CD4-positive, alpha-beta T cell treated with Interleukin-21 for 1 hour (primary cell): ENCODE measurements at places on chromosomes 13 and 19.

GRCh38 chr19:35265900-35266519 is 2.8 kb upstream of the USF2 start:
- no peak for DNase-seq

- DNase-seq: no peak
Measured at GRCh38 chr13:33544308-33544707, 258.8 kb upstream of the STARD13 start.

DNA sequence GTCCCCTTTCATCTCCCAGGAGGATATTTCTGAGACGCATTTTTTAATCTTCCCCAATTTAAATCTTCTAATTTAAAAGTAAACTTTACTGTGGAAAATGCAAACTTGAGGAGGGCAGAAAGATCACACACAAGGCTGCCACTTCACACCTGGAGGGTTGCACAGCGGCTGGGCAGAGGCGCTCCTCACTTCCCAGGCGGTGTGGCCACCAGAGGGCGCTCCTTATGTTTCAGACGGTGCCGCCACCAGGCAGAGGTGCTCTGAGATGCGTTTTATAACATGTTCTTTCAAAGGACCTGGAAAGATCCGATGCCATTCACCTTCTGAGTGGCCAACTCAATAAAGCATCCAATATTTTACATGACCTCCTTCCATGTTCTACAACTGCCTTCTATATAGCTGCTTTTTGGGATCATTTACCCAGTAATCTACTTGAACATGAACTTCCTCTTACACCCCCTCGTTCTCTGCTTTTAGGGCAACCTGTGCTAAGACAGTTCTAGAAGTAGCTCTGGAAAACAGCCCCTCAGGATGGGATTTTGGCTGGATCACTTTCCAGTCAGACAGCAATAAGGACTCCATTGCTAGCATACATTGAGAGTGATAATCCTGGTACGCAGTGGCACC is 14.8 kb upstream of the MTUS2 start:
- peak; percentile 13 for DNase-seq

GRCh38 chr19:33641956-33642498 is 20.3 kb downstream of the CHST8 start:
- no peak for DNase-seq

GRCh38 chr13:110305544-110305943 is 1.4 kb downstream of the COL4A1 start:
- DNase-seq: no peak

- peak; percentile 85 for DNase-seq
Measured at GRCh38 chr19:3062165-3063105, at the start of gene TLE5. TLE5 (minus strand) TSS chr19:3062495; CDS start chr19:3062200, 295 bp downstream.

DNA sequence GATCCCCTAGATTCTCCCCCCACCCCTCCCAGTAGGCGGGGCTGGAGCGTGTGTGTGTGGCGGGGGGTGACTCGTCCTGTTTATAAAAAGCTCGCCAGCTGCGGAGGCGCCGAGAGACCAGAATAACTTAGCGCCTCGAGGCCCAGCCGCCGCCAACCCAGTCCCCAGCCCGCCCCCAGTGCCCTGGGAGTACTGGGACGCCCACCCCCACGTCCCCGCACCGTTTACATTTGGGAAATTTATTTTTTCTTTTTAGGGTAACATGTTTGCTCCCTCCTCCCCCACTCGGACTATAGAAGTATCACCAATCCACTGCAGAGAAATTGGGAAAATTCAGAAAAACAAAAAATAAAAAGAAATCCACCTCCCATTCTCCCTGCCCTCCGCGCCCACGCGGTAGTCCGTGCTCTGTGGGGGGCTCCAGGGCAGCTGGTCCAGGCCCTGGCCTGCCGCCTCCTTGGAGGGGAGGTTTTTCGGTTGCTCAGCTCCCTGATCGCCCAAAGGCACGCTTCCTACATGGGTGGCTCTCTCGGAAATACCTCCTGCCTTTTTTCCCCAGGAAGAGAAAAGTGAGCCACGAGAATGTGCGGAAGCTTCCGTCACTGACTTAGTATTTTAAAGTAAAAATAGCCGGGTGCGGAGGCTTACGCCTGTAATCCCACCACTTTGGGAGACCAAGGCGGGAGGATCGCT is 1.5 kb upstream of the RAB3A start:
- peak; percentile 60 for DNase-seq

DNA sequence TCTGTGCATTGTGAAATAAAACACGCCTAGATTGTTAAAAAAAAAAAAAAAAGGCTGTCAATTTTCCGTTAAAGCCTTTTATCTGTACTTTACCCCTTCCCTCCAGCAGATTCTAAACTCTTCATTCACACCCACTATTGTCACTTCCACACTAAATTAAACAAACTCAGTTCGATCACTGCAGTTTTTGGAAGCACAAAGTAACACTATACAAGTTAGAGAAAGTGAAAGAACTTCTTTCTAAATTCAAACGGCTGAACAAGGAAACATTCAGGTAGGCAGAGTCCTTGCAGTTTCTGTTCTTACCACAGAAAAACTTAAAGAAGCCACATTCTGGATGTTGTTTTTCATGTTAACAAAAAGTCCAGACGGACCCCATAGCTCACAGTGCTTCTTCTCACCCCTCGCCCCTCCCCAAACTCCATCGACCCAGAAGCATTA is 27.5 kb upstream of the UBE2L5 start:
- peak; percentile 56 for DNase-seq

DNA sequence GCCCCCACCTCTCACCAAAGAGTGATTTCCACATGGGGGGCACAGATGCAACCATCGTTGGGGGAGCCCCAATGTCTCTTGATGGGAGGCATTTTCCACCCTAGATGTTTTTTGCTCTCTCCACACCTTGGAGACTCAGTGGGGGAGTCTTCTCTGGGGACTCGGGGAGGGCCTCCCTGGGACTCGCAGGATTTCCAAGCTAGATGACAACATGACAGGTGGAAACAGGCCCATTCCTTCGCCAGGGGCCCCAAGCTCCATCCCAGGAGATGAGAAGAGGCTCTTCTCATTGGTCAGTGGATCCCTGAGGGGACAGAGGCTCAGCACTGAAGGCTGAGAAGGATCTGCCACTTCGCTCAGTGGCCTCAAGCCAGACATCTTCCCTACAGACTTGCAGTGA is 12.7 kb upstream of the KIR2DL4 start:
- no peak for DNase-seq

DNA sequence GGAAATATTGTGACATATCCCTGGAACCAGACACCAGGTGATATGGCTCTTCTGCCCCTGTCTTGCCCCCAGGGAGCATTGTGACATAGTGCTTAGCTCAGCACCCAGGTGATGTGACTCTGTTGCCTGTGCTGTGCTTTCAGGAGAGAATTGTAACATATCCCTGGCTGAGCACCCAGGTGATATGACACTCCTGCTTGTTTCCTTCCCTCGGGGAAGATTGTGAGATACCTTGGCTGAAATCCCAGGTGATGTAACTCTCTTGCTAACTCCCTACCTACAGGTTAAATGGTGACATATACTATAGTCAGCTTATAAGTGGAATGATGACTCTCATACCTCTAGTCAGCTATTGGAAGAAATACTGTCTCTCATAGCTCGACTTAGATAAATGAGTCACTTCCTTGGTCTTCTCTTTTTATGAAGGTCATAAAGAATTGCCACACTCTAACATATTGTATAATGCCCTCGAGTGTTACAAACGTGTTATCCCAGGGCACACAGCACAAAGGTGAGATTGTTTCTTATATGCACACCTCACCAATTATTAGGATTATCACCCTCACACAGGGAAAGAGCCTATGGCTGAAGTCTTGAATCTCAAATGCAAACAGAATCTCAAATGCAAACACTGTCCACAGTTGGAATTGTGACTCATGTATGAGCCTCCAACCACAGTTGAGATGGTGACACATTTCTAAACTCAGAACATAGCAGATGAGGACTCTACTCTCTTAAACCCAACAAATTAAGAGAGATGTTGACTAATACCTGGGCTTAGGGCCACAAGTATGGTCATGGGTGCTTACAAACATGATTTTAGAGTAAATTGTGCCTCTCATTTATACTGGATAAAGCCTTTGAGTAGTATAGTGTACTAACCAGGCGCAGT is 32.7 kb upstream of the ZNF254 start:
- DNase-seq: no peak

GRCh38 chr13:35448465-35448864 is 28.0 kb downstream of the MAB21L1 start:
- DNase-seq: no peak

DNA sequence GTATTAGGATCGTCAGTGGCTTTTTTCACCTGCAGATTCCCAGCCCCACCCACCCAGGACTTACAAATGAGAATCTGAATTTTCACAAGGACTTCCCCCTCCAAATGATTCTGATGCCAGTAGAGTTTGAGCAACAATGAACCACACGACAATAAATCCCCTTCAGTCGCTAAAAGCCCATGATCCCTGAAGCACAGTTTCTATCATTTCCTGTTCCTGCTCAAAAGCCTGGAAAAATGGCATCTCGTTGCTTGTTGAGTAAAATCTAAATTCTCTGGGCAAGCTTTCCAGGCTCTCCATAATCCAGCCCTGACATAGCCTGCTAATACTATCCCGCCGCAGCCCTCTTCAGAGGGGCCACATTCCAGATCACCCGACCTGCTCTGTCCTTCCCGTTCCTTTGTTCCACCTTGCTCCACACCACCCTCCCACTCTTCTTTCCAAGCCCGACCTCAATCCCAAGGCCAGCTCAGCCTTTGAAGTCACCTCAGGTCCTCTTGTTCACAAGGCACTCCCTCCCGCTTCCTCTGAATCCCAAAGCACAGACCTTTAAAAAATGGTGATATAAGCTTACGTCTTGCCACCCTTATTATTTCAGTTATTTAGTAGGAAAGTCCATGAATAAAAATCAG is 67.9 kb downstream of the NUFIP1 start:
- DNase-seq: no peak

DNA sequence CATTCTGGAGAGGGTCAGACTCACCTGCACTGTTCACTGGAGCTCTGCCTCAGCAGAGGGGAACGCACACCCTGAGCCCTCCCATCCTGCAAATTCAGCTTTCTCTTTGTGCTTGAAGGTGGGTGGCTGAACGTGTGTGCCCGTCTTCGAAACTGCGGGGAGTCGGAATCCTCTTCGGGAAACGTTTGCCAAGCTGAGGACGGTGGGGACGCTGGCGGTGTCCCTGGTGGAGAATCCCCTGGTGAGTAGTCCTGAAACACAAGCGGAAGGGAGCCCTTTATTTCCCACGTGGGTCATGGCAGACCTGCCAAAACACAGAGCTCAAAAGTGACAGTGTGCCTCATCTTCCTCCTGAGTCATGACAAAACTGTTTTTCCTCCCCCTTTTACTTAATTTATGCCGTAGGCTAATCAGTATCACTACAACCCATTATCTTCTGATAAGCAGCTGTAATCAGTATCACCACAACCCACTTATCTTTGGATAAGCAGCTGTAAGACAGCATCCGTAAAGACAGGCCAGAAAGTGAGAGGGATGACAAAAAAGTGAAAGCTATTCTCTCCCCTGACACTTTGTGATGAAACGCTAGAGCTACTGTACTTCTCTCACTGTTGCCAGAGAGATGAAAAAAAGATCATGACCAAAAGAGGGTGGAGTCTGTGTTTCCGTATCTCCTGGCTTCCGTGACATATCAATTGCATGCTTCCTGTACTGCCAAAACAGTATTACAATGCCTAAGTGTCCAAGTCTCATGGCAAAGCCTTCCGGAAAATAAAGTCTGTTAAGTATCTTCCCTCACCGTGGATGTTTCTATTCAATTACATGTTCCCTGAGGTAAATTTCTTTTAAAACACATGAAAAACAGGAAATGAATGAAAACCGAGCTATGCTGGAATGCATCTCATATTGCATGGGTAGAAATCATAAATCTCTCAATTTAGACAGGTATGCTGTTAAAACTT is 155.5 kb downstream of the TBC1D4 start:
- peak; percentile 84 for DNase-seq

GRCh38 chr13:42967660-42968059 is 24.4 kb downstream of the EPSTI1 start:
- no peak for DNase-seq

DNA sequence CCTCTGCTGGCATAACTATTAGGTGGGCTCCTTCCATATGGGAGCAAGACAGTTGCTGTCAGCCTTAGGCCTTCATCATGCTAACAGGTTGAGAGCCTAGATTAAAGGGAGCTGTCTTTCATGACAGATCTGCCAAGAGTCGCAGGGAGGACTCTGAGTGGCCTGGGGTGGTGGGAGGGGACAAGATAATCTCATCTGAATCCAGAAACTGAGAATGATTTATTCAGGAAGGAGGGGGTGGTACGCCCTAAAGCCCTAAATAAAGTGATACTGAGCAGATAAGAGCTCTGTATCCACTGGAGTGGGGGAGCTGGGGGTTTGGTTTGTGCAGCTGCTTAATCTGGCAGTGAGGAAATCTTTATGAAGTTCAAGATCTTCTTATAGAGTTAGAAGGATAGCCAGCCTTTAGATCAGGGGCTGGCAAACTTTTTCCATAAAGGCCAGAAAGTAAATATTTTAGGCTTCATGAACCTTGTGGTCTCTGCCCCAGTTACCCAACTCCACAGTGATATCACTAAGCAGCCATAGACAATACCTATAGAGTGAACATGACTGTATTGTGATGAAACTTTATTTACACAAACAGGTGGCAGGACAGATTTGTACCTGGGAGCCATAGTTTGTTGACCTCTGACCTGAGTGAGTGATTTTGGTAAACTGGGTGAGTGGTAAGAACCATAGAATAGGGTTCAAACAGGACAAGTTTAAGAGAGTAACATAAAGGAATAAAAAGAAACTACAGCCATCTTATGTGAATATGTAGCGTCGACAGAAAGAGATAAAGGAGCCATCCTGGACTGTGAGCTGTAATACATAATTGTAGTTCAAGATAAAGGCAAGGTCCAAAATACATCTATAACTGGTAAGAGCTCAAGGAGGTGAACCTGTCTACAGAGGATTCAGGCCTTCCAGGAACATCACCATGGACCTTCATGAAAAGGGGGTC is 9.8 kb upstream of the STK24 start:
- no peak for DNase-seq

- DNase-seq: no peak
Measured at GRCh38 chr19:23285948-23286347, 35.8 kb upstream of the ZNF724 start.

- DNase-seq: peak; percentile 37
Measured at GRCh38 chr13:99033814-99034213, 56.0 kb upstream of the DOCK9 start.

DNA sequence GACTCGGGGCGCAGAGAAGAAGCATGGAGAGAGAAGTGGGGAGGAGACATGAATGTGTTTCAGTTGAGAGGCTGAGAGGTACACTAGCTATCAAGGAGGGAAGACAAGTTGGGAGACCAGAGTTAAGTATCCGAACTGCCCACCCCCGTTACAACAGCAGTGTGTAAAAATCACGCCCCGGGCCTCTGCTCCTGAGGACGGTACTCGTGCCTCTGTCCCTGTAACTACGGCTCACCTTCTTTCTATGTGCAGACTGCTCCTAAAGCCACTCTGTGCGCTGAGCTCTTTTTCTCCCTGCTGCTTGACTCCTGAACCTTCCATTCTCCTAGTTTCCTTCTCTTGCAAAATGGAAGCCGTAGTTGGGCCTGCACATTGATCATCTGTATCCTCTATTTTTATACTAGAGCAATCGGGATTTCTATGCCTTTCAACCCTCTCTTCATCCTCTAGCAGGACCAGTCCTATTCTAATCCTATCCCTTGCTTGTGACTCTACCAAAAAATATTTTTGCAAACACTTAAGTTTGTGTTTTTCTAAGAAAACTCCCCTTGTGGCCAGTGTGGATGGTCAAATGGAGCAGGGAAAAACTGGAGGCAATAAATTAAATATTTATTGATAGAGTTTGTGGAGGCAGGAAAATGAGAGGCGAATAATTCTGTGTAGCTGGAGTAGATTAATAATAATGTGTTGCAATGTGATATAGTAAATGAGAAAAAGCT is 569 bp downstream of the POLR1D start:
- DNase-seq: no peak

- no peak for DNase-seq
Measured at GRCh38 chr19:30812099-30812678, 440.0 kb downstream of the ZNF536 start.

GRCh38 chr19:49594157-49594992 is 3.4 kb downstream of the PRR12 start:
- DNase-seq: no peak
